Nucleus accumbens (tissue), 56 donors: ENCODE measurements at places on chromosomes 16 and 17.

- peak; percentile 23 for DNase-seq
Measured at GRCh38 chr16:89958068-89958467, 9.5 kb downstream of the DEF8 start.

DNA sequence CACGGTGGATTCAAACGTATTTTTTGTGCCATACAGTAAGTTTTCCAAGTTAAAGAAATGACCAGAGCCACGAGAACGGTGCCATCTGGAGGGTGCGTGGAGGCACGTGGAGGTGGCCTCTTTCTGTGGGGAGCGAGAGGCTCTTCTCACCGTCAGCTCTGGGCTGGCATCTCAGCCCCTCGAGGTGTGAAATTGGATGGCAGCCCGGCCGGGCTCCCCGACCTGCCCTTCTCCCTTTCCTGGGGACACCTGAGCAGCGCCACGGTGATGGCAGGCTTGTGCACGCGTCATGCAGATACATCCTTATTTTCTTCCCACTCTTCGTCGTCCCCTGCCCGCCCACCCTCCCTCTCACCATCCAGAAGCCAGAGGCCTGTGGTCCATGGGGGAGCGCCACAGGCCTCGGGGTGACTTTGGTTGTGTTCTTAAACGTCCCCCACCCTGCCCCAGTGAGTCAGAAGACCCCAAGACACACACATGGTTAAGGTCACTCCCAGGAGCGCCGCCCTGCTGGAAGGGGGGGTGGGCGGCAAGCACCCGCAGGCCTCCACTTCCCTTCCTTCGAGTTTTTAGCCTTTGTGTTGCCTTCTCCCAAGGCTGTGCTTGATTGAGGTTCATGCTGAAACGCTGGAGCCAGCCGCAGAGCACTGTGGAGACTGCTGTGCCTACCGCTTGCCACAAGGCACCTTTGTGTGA is 109.4 kb downstream of the BANP start:
- DNase-seq = no peak

DNA sequence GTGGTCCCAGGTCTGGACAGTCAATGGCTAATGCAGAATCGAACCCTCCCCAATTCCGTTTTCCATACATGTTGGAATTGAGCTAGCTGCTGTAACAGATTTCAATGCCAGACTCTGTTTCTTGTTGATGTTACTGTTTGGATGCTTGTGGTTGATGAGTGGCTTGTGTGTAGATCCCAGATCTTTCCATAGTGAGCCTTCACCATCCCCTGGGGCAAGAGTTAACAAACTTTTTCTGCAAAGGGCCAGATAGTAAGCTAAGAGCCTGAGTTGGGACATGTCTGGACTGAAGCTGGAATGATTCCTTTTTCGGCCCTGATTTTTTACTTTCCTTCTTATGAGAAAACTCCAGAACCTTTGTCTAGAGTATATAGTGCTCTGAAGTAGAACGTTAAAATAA is 296.3 kb downstream of the CPPED1 start:
- no peak for DNase-seq

GRCh38 chr17:72403713-72404209 is 282.9 kb downstream of the SOX9 start:
- DNase-seq = no peak

GRCh38 chr16:72856797-72857196 is 191.1 kb downstream of the ZFHX3 start:
- DNase-seq = no peak

- no peak for DNase-seq
Measured at GRCh38 chr16:19365486-19365885, 52.2 kb upstream of the TMC5 start.

- DNase-seq = no peak
Measured at GRCh38 chr16:86505185-86505898, 5.0 kb upstream of the FOXF1 start.

DNA sequence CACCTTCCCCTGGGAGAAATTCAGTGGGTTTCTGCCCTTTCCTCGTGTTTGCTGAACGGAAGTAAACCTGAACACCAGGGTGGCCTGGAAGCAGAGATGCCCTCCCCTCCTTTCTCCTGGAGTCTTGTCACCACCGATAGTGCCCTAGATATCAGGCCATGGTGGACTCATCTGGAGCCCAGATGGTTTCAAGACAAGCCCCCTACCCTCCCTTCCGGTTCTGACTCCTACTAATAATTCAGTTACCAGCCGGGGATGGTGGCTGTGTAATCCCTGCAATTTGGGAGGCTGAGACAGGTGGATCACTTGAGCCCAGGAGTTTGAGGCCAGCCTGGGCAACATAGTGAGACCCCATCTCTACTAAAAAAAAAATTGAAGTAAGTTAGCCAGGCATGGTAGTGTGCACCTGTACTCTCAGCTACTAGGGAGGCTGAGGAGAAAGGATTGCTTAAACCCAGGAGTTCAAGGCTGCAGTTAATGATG is 2.4 kb downstream of the ZNF469 start:
- no peak for DNase-seq

DNA sequence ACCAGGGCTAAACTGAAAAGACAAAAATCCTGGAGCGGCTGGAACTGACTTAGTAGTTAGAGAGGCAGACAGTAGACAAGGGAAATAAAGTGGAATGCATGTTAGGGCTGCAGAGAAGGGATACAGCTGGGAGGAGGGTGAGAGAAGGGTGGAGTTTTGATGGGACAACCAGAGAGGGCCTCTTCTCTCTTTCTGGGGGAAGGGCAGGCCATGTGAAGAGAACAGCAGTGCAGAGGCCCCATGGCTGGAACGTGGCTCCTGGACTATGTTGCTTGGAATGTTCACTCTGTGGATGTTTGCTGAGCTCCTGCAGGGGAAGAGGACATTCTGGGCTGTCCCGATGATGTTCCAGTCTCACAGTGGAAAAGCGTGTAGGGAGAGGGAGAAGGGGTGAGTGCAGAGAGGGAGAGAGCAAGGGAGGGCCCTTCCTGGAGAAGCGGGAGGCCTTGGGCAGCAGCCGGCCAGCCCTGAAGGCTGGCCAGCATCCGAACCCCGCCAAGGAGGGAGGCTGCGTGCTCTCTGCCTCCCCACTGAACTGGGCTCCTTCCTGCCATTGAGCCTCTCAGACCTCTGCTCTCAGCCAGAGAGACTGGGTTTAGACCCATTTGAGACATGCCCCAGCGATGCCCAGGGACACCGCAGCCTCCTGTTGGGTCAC is 33.1 kb upstream of the GSE1 start:
- no peak for DNase-seq

DNA sequence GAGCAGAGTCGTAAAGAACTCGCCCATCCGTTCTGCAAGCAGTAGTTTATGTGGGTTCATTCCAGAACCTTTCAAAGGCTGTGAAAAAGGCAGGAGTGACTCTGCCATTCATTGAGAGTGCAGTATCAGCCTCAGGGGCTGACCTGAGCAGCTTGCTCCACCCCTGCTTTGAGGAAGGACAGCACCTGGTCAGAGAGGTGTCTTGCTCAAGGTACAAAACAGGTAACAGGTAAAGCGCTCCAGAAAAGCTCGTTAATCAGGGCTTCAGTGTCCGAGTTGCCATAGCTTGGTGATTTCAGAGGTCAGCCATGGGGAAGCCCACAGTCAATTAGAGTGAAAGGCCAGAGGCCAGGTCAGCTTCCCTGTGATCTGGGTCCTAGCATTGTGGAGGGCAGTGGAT is 251.1 kb downstream of the ABCC12 start:
- no peak for DNase-seq

DNA sequence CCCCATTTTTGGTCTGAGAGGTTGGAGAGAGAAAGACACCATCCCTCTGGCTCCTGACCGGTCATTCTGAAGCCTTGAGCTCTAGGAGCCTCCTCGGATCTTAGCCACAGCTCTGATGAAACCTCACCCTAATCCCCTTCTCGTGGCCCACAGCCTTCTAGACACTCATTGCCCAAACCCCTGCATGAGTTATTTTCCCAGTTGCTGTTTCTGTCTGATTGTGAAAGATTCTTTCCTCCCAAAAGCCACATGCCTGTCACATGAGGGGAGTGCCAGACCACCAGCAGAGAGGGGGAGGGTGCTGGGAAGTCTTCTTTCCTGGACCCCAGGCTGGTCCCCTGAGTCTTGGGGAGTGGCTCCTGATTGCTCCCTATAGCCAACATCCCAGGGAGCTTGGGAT is 17.6 kb upstream of the ABR start:
- DNase-seq = no peak

- DNase-seq = no peak
Measured at GRCh38 chr17:19741832-19742457, 6.2 kb downstream of the ALDH3A1 start.

DNA sequence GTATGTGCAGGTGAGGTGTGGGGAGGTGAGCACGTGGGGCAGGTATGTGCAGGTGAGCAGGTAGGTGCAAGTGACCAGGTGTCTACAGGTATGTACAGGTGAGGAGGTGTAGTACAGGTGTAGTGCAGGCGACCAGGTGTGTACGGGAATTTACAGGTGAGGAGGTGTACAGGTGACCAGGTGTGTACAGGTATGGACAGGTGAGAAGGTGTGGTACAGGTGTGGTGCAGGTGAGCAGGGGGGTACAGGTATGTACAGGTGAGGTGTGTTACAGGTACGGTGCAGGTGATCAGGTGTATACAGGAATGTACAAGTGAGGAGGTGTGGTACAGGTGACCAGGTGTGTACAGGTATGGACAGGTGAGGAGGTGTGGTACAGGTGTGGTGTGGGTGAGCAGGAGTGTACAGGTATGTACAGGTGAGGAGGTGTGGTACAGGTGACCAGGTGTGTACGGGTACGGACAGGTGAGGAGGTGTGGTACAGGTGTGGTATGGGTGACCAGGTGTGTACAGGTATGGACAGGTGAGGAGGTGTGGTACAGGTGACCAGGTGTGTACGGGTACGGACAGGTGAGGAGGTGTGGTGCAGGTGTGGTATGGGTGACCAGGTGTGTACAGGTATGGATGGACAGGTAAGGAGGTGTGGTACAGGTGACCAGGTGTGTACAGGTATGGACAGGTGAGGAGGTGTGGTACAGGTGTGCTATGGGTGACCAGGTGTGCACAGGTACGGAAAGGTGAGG is 12.8 kb upstream of the DBNDD1 start:
- DNase-seq = peak; percentile 46

DNA sequence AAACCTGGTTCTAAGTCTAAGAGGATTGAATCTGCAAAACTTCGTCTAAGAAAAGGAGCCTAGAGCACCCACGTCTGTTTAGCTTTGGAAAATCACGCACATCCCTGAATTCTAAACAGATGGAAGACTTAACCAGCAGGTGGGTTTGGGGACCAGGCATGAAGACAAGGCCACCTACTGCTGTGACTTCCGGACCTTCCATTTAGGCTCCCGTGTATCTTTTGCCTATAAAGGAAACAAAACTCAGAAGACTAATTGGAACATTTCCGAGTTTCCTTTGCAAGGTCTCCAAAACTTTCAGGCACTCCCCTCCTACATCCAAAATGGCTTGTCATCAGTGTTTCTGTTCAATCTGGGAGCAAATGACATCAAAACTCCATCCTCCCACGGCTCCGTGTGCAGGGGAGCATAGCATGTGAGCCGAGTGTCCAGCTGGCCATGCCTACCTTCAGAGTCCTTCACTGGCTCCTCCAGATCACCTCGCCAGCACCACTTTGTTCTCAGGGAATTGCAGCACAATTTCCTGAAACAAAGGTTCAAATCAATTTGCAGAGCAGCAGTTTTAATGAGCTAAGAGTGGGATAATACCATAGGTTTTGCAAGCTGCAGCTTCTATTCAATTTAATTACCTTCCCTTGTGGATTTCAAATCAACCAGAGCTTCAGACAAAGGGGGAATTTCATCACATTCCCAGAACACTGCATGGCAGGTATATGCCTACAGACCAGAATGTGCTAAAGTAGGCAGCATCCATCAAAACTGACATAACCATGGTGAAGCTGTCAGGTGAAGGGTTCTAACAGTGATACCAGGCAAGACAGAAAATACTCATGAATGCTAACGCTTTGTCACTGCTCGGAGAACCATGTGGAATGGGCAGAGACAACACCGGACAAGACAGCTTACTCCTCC is 23.5 kb downstream of the CACNG1 start:
- no peak for DNase-seq

DNA sequence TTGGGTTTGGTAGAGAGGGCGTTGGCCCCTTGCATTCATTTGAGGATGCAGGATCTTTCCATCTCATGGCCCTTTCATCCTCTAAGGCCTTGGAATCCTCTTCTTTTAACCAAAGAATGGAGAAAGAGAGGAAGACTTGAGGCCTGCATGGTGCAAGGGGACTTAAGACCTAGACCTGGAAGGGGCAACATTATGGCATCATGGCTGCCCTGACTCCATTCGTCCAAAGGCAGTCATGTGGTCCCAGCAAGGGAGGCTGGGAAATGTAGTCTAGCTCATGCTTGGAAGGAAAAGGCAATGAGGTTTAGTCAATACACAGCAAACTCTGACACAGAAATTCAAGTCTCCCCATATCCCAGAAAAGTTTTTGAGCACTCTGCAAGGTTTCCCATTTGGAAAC is 30.7 kb upstream of the CDRT4 start:
- no peak for DNase-seq

DNA sequence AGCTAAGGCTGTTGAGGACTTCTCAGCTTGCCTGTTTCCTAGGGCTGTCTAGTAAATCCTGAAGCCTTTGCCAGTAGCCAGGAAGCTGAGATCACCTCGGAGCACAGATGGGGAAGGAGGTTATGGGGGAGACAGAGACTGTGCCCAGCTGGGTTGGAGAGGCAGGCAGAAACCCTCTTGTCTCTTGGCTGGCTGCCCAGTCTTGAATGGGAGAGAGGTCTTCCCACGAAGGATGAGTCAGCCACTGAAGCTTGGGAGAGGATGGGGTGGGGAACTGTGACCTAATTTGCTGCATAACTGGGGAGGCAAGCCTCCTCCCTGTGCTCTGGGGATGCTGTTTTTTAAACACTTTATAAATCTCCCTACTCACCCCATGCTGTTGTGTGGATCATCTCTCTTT is 69.8 kb downstream of the SHISA9 start:
- DNase-seq = peak; percentile 54

- no peak for DNase-seq
Measured at GRCh38 chr17:7038025-7038862, 2.4 kb downstream of the SLC16A13 start.
